Osteoblast (primary cell): ENCODE measurements at places on chromosomes 13 and 19. TPM values are rescaled to one million over a fixed set of nuclear protein-coding genes. Genes with fewer than 3 reads are reported as not detected.

DNA sequence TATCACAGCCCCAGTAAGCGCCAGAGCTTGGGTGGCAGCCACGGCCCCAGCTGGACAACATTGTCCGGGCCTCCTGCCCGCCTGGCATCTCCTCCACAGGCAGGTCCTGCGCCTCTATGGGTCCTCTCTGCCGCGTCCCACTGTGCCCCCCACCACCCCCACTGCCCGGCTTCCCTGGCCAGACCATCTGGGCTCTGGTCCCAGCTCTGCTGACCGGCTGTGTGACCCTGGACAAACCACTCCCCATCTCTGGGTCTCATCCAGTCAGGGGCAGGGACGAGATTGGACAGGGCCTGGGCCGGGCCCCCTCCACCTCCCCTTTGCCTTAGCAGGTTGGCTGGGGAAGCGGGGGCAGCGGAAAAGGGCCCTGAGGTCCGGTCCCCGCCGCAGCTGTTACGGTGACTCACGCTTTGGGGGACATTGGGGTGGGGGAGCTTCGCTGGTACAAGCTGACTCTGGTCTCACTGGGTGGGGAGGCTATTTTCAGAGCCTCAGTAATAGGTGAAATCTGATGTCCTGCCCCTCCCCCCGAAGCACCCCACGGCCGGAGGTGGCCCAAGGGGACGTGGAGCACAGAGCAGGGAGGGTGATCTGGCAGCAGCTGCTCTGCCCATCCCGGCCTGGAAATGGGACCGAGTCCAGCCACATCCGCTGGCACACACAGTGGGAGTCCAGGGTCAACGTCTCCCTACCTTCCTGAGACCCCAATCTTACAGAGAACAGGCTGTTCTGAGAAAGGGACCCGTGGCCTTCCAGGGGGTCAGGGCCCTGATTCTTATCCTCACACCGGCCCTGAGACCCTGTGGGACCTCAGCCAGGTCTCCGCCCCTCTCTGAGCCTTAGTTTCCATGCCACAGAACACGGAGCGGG, 9.1 kb downstream of the NFIC start:
- peak; percentile 95 for DNase-seq

GRCh38 chr13:58633226-58633625, 1001.7 kb downstream of the PCDH17 start:
- no peak for DNase-seq

- DNase-seq = peak; percentile 72
Measured at GRCh38 chr19:58181902-58182576, 822 bp upstream of the ZNF274 start.

DNA sequence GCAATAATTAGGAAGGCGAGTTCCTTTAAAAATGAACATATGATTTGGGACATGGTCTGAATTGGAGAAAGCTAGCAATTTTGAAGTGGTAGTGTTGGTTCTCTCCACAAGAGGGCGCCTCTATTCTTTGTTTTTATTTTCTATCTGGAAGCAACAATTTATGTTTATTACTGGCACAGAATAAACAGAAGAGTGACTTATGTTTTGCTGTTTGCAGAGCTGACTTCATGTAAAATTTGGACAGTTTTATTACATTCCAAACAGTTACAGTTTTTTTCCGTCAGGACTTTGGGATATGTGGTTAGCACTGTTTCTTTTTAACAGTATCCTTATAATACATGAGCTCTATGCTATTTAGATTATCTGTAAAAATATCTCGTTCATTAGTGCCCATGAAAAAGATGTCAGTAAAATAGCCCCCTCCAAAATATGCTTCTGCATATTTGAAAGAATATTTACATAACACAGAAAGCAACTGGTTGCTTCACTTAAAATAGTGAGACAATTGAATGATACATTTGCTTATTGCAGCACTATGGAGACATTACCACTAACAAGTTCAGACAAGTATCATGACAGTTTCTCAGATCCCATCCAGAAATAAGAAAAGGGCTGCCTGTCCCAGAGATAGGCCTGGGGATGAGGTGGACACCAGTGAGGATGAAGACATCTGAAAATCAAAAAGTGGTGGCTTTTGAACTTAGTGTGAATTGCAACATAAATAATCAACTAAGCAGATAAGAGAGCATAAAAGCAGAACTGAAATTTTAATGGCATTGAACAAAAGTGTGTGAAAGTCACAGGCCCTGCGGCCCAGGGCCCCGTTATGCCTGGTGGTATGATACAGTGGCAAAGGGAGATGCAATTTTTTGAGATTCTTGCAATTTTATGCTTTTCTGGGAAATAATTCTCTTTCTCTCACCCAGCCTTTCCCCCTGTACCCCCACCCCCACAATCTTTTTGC, 32.3 kb upstream of the FGF9 start:
- no peak for DNase-seq

GRCh38 chr19:6056801-6057650, 53.3 kb downstream of the RFX2 start:
- DNase-seq = peak; percentile 96

GRCh38 chr13:99008577-99008976, 30.7 kb upstream of the DOCK9 start:
- DNase-seq = no peak

DNA sequence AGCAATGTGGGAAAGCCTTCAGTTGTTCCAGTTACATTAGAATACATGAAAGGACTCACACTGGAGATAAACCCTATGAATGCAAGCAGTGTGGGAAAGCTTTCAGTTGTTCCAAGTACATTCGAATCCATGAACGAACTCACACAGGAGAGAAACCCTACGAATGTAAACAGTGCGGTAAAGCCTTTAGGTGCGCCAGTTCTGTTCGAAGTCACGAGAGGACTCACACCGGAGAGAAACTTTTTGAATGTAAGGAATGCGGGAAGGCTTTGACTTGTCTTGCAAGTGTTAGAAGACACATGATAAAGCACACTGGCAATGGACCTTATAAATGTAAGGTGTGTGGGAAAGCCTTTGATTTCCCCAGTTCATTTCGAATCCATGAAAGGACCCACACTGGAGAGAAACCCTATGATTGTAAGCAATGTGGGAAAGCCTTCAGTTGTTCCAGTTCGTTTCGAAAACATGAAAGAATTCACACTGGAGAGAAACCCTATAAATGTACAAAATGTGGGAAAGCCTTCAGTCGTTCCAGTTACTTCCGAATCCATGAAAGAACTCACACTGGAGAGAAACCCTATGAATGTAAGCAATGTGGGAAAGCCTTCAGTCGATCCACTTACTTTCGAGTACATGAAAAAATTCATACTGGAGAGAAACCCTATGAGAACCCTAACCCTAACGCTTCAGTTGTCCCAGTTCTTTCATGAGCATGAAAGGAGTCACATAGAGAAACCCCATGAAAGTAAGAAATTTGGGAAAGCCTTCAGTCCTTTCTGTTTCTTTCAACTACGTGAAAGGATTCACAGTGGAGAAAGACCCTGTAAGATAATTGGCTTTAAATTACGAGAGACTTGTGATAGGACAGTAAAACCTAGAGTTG, 20.1 kb downstream of the ZNF627 start:
- no peak for DNase-seq

DNA sequence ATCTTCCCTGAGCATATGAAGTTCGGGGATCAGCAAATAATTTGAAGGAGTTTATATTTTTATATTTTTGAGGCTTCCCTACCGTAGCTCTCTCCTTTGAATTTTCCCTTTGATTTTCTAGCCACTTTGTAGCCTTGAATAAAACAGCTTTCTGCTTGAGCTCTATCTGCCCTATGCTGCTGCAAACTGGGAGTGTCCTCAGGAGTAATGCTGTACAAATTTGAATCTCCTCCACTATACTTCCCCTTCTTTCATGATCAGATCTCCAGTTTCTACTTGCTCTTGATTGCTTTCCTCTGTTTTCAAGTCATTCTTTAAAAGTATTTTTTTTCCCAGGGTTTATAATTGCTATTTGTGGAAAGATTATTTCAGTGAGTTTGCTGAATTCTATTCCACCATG, 14.6 kb downstream of the PDS5B start:
- DNase-seq = no peak

DNA sequence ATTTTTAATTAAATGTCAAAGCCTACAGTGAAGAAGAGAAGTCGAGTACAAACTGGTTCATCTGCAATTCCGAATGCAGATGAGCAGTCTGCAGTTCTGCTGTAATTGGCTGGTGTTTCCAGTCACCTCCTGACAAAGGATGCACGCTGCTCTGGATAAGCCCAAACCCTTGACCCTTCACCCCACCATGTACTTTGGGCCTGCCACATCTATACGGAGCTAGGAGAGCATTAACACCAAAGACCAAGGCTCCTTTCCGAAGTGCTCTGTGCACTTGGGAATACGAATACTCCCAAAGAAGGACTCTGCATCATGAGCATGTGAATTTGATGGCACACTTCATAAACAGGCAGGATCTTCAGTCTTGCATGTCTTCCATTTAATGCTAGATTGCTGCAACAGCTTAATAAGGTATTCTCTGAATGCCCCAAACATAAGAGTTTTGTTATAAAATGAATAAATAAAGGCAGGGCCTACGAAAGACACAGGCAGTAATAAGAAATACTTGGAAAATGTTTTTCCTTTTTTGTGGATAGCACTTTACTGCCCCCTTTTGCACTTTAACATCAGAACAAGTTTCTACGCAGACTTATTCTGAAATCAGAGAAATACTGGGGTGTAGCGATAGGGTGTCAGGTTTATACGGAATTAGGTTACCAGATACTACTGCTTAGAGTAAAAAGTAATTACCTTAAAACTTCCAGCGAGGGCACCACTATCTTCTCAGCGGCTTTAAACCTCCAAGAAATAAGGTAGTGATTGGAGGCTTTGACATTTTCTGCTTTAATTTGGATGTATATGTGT, 15.0 kb downstream of the EFNB2 start:
- DNase-seq = no peak

DNA sequence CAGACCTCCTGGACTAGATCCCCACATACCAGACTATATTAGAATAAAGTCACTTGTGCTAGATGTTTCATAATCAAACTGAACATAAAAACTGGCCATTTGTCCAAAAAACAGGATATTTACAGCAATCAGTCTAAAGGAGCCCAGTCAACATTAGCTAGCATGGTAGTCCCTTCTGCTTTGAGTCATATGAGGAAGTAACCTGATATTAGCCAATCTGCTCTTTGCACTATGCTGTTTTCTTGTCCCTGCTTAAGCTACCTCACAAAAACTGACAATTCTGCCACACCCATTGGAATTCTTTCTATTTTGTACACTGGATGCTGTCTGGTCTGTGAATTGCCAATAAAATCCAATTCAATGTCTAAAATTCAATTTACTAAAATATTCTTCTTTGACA, 1824.2 kb downstream of the OLFM4 start:
- no peak for DNase-seq

DNA sequence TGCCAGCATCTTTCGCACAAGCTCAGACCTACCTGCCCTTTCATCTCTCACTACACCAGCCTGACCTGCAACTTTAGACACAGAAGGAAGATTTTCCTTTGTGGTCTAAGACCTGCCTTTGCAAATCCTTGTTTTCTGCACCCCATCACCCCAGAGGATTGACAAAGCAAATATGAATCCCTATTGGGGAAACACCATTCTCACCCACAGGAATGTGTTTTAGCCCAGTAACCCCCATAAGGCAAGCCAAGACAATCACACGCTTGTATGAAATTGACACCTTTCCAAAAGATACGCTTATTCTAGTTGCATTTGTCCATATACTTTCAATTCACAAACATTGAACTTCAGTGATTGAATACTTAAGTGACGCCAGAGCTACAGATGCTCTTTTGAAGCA, 55.7 kb downstream of the SPATA13 start:
- DNase-seq = no peak

GRCh38 chr19:52541608-52542007, 14.1 kb downstream of the ZNF808 start:
- no peak for DNase-seq

The IZUMO2 gene
- total RNA-seq = not detected in 2 replicates

DNA sequence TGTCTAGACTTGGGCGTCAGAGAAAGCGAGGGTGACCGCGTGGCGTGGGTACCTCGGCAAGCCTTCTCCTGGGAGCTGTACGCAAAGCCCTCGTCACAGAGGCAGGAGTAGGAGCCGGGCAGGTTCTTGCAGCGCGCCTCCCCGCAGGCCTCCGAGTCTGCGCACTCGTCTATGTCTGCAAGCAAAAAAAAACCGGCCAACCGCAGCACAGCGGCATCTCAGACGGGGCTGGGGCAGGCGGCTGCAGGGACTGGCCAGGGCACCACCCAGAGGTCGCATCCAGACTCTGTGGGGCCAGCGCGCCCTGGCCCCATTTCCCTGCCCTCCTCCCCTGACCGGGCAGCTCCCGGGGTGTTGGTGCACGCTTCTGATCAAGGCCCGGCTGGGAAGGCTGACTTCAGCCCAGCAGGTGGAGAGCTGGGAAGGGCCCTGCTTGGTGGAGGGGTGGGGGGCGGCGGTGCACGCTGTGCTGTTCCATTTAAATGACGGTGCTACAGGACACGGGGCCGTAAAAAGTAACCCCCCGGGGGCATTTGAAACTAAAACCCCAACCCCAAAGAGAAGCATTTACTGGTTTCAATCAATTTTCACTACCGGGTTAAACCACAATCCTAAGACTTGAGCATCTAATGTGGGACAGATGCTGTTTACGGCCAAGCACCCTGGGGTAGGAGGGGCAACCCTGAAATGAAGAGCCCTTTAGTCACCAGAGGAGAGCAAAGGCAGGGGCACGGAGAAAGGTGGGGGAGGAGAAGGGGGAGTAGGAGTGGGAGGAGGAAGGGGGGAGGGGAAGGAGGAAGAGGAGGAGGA, 28.2 kb downstream of the GAS6 start:
- DNase-seq = peak; percentile 97

- peak; percentile 80 for DNase-seq
Measured at GRCh38 chr13:28337166-28338005, 157.5 kb downstream of the FLT1 start.

- no peak for DNase-seq
Measured at GRCh38 chr13:69487576-69487975, 620.0 kb upstream of the ATXN8OS start.

The CEACAM20 gene
- total RNA-seq = not detected in 2 replicates

The ADGRE2 gene
- total RNA-seq = 0.59 and 0.72 TPM in 2 replicates

DNA sequence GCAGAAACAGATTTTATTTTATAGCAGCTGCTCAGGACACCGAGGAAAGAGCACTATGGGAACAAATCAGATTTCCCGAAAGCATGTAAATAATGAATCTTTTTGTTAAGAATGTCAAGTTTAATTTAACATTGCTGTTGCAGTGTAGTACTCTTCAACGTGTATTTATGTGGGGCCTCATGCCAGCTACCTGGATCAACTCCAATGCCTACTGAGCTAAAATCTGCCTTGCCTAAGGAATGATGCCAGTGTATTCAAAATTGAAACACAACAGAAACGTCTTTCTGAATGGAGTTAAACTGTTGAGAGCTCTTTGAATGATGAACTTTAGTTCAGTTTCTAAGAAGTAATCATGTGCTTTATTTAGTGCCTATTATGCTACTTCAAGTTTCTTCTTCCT, 1379.8 kb upstream of the ATXN8OS start:
- DNase-seq = no peak
